ENCODE measurements at places on chromosomes 1 and 21.

DNA sequence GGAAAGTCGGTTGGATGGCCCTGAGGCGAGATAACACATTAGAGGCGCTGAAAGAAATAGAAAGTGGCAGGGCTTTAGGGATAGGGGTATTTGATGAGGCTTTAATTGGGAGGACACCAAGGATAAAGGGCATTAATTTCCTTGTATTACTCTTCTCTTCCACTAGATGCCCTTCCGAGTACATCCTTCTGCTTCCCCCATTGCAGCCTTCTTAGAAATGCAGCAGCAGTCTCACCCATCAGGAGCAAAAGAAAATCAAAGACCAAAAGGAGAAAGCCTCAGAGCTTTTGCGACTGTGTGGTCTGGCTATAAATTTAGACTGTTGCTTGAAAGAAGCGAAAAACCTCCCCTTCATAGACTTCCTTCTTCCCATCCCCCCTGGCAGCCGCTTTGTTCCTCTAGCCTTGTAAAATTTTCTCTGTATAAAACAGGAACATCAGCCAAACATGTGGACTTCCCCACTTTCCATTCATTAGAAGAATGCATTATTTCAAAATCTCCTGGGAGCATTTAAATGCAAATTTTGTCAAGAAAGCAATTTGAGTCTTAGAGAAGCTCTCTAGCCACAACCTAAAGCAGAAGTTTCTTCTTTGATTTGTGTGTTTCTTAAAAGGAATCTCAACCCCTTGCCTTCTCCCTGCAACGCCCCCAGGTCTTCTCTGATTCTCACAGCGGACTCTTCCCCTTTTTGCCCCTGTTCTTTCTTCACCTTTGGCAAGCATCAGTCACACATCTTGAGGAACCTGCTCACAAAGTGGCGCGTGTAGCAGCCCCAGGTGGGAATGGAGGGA lies 76.6 kb downstream of the NDUFS5 start:
- DNase-seq: peak; percentile 94

- no peak for DNase-seq
Observed at GRCh38 chr1:31767225-31767624, 3.1 kb upstream of the ADGRB2 start.

DNA sequence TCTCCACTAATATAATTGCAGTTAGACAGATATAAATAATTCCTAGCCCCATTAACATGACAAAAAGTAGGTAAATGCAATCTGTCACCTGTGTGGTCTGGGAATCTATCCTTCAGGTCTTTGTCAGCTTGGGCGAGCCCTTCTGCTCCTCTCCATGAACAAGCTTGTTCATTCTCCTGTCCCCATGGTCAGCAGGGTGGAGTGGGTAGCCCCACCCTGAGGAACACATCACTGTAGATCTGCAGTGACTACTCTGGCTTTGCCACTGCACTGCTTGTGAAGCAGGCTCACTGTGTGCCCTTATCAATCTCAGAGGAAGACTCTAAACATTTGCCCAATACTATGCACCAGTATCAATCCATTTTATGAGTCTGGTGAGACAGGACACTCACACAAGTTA lies 279.0 kb downstream of the MATN1 start:
- DNase-seq: no peak

GRCh38 chr1:59443310-59443709 lies 146.4 kb downstream of the FGGY start:
- DNase-seq: no peak

GRCh38 chr1:30704271-30704670 lies 19.1 kb downstream of the MATN1 start:
- no peak for DNase-seq

DNA sequence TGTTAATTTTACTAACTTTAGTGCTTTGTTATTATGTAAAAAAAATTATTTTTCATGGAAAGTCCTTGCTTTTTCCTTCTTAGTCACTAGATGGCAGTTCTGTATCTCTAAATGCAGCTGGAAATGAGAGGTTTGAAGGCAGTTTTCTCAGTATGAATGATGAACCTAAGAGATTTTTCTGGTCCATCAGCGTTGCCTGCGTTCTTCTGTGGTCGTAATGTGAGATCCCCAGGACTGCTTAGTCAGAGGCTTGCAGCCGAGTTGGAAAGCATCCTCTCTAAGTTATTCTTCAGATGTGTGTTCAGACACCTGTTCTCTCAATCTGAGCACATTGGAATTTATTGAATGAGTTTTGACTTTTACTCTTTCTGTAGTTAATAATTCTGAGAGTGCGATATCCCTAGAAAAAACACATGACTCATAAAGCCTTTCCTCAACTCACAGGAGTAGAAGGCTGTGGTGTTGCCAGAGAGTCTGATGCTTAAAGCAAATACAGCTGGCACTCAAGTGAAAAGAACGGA lies 99.3 kb downstream of the FMN2 start:
- no peak for DNase-seq

DNA sequence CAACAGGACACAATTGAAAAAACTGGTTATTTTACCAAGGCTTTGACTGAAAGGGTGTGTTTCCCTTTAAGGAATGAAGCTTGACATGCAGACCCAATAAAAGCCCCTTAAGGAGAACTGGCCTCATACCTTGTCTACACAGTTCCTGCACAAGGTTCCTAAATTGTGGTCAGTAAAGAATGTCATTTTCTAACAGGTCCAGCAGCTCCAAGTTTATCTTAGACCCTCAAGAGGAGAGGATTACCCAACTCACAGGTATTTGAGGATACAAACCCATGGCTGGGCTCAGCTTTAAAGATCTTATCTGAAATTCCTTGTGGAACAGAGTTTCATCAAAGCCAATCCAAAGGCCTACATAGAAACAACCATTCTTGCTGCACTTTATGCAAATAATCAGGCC lies 31.4 kb upstream of the CBR3 start:
- no peak for DNase-seq

- no peak for DNase-seq
Observed at GRCh38 chr1:89578151-89578550, 53.5 kb downstream of the LRRC8B start.

DNA sequence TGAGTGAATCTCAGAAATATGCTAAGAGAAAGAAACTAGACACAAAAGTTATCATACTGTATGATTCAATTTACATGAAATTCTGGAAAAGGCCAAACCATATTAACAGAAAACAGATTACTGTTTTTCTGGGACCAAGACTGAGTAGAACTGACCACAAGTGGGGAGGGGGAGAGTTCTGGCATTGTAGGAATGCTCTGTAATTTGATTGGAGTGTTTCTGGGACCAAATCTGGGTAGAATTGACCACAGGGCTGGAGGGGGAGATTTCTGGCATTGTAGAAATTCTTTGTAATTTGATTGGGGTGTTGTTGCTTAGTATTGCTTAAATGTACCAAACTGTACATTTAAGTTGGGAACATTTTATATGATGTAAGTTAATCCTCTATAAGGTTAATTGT lies 3.4 kb upstream of the OR10K1 start:
- no peak for DNase-seq

DNA sequence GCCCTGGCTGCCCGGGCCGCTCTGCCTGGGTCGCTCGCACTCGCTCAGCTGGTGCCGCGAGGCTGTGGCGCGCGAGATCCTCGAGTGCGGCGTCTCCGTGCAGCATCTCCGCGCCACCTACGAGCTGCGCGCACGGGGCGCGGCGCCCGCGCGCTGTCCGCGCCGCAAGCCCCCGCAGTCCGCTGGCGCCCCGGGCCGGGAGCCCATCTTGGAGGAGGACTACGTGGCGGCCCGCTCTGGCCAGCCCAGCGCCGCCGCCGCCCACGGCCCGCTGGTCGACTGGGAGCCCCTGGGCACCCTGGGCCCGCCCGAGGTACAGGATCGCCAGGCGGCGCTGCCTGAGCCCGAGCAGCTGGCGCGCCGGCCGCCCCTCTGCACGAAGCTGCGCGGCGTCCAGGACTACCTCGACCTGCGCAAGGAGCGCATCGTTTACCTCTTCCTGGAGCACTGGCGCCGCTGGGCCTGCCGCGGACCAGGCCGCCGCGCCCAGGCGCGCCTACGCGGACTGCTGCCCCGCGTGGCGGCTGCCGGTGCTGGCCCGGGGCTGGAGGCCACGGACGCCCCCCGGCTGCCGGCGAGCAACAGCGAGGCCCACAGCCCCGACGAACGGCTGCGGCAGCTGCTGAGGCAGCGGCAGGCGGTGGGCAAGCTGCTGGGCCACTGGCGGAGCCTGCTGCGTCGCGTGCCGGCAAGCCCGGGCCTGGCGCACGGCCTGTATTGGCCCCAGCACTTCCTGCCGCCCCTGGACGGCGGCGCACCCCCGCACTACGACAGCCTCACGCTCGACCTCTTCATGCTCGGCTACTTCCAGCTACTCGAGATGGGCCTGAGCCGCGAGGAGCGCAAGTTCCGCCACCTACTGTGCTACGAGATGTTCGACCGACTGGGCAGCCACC lies 10.9 kb downstream of the TNFRSF25 start:
- DNase-seq: no peak

DNA sequence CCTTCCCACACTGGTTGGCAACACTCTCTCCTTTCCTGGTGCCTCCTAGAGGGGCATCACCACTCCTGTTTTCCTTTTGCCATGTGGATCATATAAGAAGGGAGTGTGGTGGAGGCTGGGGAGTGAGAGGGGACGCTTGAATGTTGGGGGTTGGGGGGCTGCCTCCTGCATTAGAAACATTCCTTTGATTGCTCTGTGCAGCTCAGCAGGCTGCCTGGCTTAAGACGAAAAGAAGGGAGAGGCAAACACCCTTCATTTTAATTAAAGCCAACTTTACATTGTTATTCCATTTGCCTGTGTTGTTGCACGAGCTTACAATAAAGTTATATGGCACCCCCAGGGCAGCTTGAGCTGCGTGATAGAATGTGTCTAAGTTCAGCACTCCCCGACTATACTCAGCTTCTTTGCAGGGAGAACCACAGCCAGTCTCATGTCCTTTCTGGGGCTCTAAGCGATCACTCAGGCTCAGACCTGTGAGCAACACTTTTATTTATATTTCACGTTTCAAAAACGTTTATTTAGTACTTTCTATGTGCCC lies 57.4 kb downstream of the FOXD2 start:
- DNase-seq: no peak

- no peak for DNase-seq
Observed at GRCh38 chr1:70727886-70728489, 316.9 kb downstream of the CTH start.

GRCh38 chr1:64167176-64167575 lies 36.2 kb upstream of the UBE2U start:
- DNase-seq: no peak

DNA sequence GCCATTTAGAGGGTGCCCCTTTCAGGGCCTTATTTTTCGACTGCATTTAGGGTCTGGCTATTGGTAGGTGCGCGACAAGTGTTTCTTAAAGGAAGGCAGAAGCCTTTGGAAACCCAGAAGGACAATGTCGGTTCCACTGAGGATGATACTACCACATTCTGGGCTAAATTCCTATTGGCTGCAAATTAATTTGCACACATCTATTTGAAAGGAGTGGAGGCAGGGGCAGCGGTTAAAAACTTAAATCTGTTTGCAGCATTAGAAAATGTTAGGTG lies 1.1 kb downstream of the PATJ start:
- DNase-seq: no peak

- peak; percentile 72 for DNase-seq
Observed at GRCh38 chr1:86704972-86705664, 742 bp downstream of the SH3GLB1 start.

GRCh38 chr1:203098914-203099520 lies 13.2 kb upstream of the MYOG start:
- DNase-seq: no peak

DNA sequence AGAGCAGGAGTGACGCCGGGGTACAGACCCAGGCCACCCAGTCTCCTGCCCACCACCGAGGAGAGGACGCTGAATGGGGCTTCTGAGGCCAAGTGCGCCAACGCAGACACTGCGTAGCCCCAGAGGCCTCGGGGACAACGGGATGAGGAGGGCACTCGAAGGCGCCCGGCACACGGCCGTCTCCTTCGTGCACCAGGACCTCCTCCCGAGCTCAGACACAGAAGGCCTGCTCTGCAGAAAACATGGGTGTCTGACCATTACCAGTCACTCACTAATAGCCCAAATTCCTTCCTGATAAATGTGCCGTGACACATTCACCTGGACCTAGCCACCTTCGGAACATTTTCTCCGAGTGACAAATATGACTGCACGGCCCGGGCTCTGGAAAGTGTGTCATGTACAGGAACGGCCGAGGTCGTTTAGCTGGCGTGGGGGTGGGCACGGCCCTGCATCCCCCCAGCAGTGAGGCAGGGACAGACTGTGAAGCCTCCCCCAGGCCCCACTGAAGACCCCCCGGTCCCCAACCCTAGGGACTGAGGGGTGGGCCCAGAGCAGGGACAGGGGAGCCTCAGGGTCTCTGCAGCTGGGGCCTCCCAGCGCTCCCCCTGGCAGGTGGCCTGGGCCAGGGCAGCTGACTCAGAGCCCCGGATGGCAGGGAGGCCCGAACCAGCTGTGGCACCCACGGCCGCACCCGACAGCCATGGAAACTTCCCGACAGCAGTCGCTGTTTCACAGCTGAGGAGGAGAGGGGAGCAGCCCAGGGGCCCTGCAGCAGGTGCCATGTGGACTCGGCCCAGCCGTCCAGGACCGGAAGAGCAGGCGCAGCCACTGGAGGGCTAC lies 16.7 kb upstream of the COL6A2 start:
- no peak for DNase-seq

GRCh38 chr1:27284425-27285273 lies 37.3 kb upstream of the TMEM222 start:
- peak; percentile 89 for DNase-seq

- no peak for DNase-seq
Observed at GRCh38 chr1:232951605-232952004, 1.2 kb downstream of the NTPCR start.

GRCh38 chr1:98323388-98323787 lies 338.1 kb upstream of the SNX7 start:
- peak; percentile 87 for DNase-seq

DNA sequence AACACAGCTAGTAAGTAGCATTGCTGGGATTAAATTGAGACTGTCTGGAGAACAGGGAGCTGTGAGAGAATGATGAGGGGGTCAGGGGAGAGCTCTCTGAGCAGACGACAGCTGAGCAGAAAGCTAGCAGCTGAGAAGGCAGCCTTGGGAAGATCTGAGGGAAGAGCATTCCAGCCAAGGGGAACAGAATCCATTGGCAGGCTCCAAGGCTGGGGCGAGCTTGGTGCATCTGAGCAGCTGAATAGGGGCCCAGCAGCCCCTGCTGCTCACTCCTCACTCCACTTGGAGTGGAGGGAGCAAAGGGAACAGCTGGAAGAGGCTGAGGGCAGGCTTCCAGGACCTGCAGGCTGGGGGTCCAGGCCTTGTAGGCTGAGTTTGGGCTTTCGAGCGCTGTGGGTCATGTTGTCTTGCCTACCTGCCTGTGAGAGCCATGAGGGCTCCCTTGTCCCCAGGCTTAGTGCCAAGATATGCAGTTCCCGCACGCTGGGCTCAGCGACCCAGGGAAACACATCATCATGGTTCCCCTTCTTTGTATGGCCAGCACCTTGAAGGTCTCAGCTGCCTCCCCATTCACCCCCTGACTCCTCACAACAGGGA lies 10.5 kb downstream of the ACOT11 start:
- DNase-seq: no peak

DNA sequence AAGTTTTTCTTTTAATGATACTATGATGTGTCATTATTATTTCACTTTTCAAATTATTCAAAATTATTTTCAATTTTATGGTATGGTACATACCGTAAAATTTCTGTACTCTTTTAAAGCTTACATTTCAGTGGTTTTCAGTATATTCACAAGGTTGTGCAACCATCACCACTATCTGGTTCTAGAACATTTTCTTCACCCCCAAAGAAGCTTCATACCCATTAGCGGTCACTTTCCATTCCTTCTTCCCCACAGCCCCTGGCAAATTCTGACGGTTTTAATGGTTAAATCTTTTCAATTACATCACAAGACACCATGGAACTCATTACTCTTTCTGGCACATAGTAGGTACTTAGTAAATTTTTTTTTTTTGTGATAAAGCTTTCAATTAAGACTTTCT lies 22.8 kb upstream of the ATP5PO start:
- no peak for DNase-seq
